ENCODE measurements at places on chromosomes 1 and 21. TPM values are rescaled to one million over a fixed set of nuclear protein-coding genes. Genes with fewer than 3 reads are reported as not detected.

GRCh38 chr1:17849216-17849615 is 94.1 kb downstream of the ACTL8 start:
- no peak for DNase-seq

DNA sequence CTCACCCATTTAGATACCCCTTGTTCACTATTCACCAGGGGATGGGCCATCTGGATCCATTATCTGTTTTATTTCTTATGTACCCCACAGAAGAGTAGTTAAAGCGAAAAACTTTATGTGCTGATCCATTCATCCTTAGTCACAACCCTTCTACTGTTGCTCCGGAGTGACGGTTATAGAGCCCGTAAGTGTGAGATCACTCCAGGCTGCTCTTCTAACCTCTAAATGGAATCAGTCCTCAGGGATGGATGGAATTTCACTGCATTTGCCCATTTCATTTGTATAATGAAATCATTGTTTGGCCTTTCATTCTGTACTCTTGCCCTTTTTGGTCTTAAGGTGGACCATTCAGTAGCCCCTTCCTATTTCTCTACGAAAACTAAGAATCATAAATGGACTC is 409.3 kb upstream of the RUNX1 start:
- DNase-seq: no peak

GRCh38 chr1:117930173-117930447 is 571 bp downstream of the WDR3 start:
- peak; percentile 24 for DNase-seq

GRCh38 chr1:198889101-198889500 is 250.3 kb downstream of the PTPRC start:
- no peak for DNase-seq

- no peak for DNase-seq
Observed at GRCh38 chr1:18929686-18930085, 26.8 kb downstream of the IFFO2 start.

DNA sequence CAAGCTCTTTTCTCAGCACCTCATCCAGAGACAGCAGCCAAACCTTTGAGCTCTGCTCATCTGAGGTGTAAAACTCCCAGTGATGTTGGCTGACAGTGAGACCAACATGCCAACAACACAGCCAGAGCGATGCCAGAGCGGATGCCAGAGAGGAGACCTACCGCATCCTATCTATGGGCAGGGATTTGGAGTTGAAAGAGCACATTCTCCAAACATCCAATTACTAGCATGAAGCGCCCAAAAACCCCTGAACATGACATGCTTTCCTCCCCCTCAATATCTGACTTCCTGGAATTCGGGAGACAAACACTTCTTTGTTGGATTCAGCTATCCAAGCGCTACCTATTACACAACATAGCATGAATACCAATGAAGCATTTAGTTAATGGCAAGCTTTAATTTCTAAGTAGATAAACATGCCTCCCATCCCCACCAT is 23.1 kb upstream of the PAXBP1 start:
- DNase-seq: no peak

- DNase-seq: no peak
Observed at GRCh38 chr1:111402083-111402482, 25.5 kb downstream of the OVGP1 start.

The ATPAF1 gene
- 33.3 TPM for total RNA-seq

The MX2 gene
- total RNA-seq: 3.5 TPM

The NID1 gene
- not detected for total RNA-seq

The LCE1C gene
- total RNA-seq: not detected

The LCE6A gene
- total RNA-seq: not detected

Measured in OCI-LY7 (cell line).